Cardiac fibroblast (primary cell): ENCODE measurements at places on chromosomes 13 and 19.

DNA sequence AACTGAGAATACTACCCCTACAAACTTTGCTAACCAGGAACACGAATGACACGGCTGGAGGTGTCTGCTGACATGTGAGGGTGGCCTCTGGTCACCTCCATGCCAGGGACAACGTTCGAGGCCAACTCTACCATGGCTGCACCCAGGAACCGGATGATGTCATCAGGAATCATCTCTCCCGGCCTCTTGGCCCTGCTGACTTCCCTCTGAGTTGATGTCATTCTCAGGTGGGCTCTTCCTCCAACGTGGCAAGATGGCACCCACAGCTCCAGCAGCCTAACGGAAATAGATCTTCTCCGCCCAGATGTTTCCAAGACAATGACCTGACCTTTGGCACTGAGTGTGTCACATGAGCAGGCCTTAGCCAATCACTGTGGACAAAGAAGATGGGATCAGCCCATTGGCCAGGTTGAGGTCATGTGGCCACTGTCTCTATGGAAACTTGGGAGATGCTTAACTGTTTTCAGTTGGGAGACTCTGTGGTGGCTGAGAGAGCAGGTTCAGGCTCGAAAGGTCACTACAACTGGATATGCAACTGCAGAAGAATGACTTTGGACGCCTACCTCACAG is 15.0 kb downstream of the MBD3L2B start:
- no peak for DNase-seq

DNA sequence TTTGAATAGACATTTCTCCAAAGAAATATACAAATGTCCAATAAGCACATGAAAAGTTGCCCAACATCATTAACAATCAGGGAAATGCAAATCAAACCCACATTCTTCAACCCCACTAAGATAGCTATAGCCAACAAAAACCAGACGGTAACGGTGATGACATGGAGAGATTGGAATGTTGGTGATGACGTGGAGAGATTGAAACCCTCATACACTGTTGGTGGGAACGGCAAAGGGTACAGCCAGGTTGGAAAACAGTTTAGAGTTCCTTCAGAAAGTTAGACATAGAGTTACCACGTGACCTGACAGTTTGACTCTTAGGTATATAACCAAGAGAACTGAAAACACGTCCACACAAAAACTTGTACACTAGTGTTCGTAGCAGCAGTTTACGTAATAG is 48.1 kb downstream of the TNFRSF19 start:
- peak; percentile 99 for DNase-seq

DNA sequence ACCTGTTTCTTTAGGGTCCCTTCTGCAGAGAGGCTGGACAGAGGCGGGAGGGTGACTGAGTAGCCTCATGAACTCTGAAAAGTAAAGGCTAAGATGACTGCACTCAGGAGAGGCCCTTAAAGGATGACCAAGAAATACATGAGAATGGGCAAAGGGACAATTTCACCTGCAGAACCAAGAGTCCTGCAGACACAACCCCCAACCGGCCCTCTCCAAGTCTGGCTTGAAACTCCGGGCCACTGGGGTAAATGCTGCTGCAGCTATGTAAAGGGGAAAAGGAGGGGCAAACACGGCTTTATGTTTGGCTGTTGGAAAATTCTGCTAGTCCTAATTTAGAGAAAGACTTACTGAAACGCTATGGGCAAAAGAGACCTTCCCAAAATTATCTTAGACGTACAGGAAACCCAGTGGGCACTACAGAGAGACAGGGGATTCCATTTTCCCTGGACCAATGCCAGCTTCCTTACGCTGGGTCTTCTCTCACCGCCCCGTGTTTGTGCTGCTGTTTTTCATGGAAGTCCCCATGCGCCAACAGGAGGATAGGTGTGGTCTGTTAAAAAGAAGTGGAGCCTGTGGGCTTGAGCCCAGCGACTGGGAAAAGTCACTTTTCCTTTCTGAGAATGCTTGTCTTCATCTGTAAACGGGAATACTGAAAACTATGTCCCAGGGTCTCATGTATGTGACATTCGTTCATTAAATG is 10.6 kb downstream of the COL4A2 start:
- DNase-seq: no peak

DNA sequence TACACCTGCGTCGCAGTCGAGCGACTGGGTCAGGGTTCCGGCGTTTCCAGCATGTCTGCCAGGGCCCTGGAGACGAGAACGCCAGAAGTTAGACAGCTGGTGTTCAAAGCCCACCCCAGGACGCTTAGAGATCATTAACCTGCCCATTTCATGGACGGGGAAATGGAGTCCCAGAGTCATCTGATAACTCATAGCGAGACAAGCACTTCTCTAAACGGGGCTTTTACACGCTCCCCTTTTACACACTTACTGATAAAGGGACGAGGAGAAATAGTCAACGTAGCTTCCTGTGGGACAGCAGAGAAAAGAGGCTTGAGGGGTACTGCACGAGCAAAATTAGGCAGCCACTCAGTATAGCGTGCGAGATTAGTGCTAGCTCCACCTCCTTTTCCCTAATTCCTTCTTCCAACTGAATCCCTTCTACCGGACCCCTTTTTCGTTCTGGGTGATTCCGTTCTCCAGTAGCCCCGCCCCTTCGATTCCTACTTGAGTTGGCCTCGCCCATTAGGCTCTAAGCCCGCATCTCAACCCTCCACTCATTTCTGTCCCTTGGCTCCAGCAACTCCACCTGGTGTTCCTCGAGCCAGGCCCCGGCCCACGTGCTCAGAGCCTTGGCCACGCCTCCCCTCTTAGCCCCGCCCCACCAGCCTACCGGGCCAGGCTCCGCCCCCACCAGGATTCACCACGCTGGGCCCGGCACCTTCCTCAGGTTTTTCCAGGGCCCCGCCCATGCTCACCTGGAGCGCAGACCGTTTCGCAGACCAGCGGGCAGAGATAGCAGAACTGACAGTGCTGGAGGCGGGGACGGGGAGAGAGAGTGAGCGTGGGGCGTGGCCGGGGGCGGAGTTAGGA is 3.7 kb downstream of the HRC start:
- DNase-seq: peak; percentile 36

DNA sequence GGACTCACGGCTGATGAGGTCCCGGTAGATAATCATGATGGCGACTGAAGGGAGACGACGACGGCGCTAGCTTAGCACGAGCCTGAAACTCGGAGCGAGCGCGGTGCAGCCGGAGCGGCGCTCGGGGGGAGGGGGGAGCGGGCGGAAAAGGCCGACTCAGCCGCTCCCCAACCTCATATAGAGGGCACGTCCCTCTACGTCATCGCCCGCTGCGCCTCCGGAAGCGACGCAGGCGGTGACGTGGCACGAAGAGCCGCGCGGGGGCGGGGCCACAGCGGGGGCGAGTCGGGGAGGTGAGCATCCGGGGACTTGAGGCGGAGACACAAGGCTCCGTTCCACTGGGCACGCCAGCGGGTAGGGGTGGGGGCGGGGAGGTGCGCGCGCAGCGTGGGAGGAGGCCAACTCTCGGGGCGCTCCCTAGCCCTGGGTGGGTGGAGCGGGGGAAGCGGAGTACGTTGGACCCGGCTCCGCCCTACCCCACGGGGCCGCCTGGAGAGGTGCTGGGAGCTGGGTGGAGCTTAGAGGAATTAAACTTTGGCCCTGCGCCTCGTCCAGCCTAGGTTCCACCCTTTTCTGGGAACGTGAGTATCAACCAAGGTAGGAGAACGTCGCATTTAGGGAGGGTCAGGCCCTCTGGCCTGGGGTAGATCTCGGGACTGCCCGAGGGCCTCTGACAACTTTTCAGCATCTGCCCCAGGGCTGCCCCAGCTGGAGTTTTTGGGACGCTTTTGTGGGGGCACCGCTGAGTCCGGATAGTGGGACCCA is at the start of gene TPT1:
TSS of gene TPT1 (minus strand) at position 150 of the 765 bp plus-strand sequence. CDS start at position 36, 114 bp downstream.
- peak; percentile 100 for DNase-seq

DNA sequence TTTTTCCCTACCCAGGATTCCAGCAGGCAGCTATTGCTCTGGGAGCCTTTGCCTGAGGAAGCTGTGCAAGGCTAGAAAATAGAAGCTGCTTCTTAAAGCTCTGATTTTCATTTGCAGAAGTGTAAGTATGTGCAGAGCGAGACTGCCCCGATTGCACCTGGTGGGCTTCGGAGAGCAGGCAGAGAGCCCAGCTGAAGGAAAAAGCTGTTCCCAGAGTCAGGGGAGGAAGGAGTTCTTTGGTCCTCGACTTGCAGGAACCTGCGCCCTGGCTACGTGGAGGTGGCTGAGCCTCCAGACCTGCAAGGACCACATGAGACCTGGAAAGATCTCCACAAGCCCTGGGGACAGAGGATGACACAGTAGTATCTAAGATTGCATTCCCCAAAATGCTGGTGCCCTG is 235.0 kb upstream of the ARGLU1 start:
- DNase-seq: no peak

DNA sequence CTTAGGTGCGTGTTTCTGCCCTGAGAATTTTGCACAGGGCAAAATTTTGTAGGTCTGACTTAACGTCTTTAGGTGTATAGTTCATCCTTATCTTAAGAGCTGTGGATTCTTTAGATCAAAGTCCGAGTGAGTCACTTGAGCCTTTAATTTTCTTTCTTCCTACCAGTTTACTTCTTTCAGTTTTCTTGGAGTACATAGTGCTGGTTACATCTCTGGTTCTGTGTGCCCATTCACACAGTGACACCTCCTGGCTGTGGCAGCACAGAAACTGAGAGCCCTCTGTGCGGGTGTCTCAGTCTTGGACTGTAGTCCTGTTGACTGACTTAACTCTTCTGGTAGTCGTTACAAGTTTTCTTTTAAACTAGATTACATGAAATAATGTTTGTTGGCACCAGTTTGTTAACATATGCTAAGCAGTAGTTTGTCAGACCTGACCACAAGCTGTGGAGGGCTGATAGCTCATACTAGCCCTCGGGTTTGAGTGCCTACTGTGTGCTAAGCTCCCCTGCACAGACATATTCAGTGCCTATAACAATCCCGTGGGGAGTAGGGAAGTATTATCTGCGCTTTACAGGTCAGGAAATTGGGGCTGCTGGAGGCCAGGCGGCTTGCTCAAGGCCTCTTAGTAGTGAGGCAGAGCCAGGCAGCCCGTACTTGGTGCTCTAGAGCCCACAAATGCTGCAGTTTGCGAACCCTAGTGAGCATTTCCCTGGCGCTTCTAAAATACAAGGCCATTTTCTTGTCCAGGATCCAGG is 1.6 kb downstream of the GATAD2A start:
- DNase-seq: peak; percentile 63

GRCh38 chr19:8413629-8413995 is 507 bp downstream of the MARCHF2 start:
- DNase-seq: no peak

- no peak for DNase-seq
Measured at GRCh38 chr19:50717891-50718254, 1.7 kb downstream of the SHANK1 start.

- no peak for DNase-seq
Measured at GRCh38 chr19:18719541-18719940, 36.1 kb downstream of the CRTC1 start.

GRCh38 chr13:90238413-90238812 is 1109.1 kb upstream of the MIR17HG start:
- DNase-seq: peak; percentile 8

DNA sequence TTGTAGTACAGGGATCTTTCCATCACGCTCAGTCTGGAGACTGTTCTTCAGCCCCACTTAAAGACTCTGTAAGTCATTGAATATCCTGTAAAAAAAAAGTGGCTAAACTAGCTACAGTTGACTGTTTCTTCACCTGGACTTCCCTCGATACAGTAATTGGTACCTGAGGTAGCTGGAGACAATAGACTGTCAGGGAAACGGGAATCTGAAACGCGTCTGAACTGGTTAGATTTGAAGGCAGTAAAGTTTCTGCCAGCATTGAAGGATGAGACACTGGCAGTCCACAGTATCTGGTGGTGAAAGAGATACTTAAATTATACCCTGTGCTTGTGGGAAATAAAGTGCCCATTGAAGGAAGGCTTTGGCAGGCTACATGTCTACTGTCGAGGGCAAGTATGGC is 550.5 kb downstream of the IRS2 start:
- DNase-seq: no peak

DNA sequence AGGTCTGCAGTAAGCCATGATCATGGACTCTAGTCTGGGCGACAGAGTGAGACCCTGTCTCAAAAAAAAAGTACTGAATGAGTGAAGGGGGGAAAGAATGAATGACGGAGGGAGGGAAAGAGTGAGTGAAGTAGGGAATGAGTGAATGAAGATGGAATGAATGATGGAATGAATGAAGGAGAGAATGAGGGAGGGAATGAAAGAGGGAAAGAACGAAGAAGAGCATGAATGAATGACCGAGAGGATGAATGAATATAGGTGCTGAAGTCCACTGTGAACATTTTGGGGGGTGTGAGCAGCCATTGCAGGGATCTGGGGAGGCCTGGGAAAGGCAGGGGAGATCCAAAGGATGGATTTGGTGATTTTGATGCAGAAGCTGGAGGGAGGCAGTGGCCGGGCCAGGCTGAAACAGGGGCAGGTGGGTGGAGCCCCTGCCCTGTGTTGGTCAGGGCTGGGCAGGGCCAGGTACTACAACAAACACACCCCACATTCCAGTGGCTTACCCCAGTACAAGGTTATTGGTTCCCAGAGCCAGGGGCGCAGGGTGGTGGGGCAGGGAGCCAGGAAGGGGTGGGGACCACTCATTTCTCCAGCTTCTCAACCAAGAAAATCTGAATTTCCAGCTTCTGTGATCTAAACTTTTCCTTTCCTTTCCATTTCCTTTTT is 14.3 kb downstream of the SLC27A1 start:
- DNase-seq: no peak

- DNase-seq: no peak
Measured at GRCh38 chr13:113557013-113557412, 27.5 kb upstream of the TFDP1 start.

GRCh38 chr13:84574851-84575250 is 692.6 kb upstream of the SLITRK1 start:
- peak; percentile 30 for DNase-seq

DNA sequence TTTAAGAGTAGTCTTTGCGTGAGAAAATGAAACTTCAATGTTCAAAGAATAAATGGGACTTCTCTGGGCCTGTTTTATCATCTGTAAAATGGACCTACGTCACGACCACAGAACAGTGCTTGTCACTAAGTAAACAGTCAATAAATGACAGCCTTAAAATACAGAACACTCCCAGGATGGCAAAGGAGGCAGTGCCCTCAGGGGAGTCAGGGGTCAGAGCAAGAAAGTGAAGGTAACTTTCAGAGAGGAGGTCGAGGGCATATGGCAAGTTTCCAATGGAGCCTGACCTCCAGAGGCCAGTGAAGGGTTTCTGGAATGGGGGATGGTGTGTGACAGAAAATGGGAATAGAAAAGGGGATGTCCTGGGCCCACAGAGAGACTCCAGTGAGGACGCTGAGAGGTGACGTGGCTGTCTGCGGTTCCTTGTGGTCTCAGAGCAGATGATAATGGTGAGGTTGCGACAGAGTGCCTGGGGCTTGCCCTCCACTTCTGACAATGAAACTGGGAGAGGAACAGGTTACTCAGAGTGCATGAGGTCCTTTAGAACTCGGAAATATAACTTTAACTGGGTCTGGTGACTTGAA is 91.8 kb downstream of the UBL3 start:
- DNase-seq: peak; percentile 44

DNA sequence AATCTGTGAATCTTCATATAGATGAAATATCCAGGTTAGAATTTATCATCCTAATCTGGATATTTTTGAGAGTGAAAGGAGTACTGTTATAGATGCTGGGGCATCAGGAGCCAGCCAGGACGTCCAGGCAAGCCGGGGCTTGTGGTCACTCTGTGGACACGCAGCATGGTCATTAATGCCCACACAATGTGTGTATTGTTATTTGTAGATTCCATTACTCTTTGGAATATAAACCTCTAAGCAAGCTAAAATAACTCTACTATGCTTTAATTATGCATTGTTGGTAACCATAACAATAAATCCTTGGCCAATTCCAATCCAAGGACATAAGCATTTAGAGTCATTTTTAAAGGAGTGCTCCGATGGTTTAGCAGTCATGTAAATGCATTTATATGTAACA is 137.9 kb downstream of the TM9SF2 start:
- no peak for DNase-seq

- DNase-seq: peak; percentile 85
Measured at GRCh38 chr13:40190641-40191100, 475.8 kb downstream of the FOXO1 start.
